ENCODE measurements at places on chromosomes 5 and 9. TPM values are rescaled to one million over a fixed set of nuclear protein-coding genes. Genes with fewer than 3 reads are reported as not detected.

The MLLT3 gene
- total RNA-seq: 11.4 TPM

The DOCK8 gene
- total RNA-seq: 7.3 TPM

The TMEM215 gene
- total RNA-seq: not detected

The SHLD3 gene
- 1.6 TPM for total RNA-seq

The CD72 gene
- 0.95 TPM for total RNA-seq

The ANKRD34B gene
- total RNA-seq: not detected

The TMC1 gene
- 0.48 TPM for total RNA-seq

The GABRA6 gene
- not detected for total RNA-seq

The ANKRD31 gene
- 0.40 TPM for total RNA-seq

The GNAQ gene
- 53.1 TPM for total RNA-seq

The HTR4 gene
- 0.08 TPM for total RNA-seq

The CDC25C gene
- total RNA-seq: not detected

The ZNF454 gene
- 7.4 TPM for total RNA-seq

The WWC1 gene
- 1.7 TPM for total RNA-seq

The EQTN gene
- 0.23 TPM for total RNA-seq

The BHMT2 gene
- 7.9 TPM for total RNA-seq

The CARD9 gene
- total RNA-seq: 0.48 TPM

The ALDOB gene
- total RNA-seq: 1.0 TPM

All from ovary (tissue), 10 donors.